ENCODE measurements at places on chromosomes 6 and 20. TPM values are rescaled to one million over a fixed set of nuclear protein-coding genes. Genes with fewer than 3 reads are reported as not detected.

Gene CFB
- total RNA-seq: 1.6 TPM

Gene SMPD2
- 16.7 TPM for total RNA-seq

Gene MAFB
- total RNA-seq: 0.16 TPM

Gene CST3
- 398 TPM for total RNA-seq

Gene ANGPT4
- not detected for total RNA-seq

Gene IPCEF1
- total RNA-seq: 0.03 TPM

Gene RFX6
- not detected for total RNA-seq

Gene ELOVL4
- total RNA-seq: 1.5 TPM

Gene TINAG
- not detected for total RNA-seq

Gene OR2H2
- not detected for total RNA-seq

Gene HNF4A
- 15.4 TPM for total RNA-seq

Gene DDO
- total RNA-seq: 0.08 TPM

Gene TP53TG5
- not detected for total RNA-seq

Gene SLC17A3
- total RNA-seq: 0.86 TPM

Gene FAM83B
- total RNA-seq: not detected

Gene SLC17A2
- total RNA-seq: not detected

Gene COL21A1
- total RNA-seq: 0.76 TPM

Gene HCK
- total RNA-seq: 0.06 TPM

Gene MAD2L1BP
- 33.7 TPM for total RNA-seq

Gene LIME1
- total RNA-seq: 8.9 TPM

Gene CD24
- 299 TPM for total RNA-seq

Gene TNFRSF6B
- not detected for total RNA-seq

Gene TENT5A
- 0.82 TPM for total RNA-seq

Gene EEF1A2
- total RNA-seq: 140 TPM

Gene CALHM4
- total RNA-seq: not detected

Gene GNAS-AS1
- not detected for total RNA-seq

Gene HAO1
- total RNA-seq: not detected

Measured in A549 treated with GW870086 at 1 μM for 4 hours (cell line).